ENCODE measurements at places on chromosomes 13 and 19.

DNA sequence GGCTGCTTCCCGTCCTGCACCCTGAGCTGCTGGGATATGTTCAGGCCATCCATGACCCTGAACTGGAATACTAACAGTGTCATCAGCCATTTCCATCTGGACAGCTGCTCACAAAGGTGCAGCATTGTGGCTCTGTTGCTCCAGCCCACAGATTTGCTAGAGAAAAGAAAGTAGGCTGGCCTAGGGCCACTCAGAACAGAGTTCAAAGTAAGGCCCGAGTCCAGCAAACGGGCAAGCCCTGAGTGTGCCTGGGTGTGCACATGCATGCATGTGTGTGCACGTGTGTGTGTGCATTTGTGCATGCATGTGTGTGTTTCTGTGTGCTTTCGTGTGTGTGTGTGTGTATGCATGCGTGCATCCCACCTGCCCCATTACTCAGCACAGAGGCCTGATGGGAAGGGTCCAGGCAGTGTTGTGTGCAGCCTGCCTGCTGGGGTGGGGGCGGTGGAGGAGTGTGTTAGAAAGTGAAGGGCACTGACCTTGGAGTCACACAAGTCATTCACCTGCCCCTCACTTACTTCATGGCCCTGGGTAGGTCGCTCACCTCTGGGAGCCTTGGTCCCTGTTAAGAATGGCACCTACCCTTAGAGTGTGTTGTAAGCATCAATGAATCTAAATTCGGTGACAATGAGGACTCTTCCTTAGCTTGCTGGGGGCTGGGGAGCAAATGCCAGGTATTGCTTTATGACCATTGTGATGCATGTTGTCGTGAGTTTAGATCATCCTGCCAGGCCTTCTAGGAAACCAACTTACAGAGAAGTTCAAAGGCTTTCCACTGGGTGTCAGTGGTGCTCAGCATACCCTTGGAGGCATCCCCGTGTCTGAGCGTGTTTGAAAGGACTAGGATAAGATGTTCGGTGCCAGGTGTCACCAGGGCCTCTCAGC, 53.2 kb downstream of the GPR12 start:
- DNase-seq, result no peak

GRCh38 chr13:31982540-31982939, 49.0 kb upstream of the FRY start:
- no peak for DNase-seq

- DNase-seq, result no peak
These were observed 62.0 kb downstream of the ZNF100 start for GRCh38 chr19:21705393-21705792.

DNA sequence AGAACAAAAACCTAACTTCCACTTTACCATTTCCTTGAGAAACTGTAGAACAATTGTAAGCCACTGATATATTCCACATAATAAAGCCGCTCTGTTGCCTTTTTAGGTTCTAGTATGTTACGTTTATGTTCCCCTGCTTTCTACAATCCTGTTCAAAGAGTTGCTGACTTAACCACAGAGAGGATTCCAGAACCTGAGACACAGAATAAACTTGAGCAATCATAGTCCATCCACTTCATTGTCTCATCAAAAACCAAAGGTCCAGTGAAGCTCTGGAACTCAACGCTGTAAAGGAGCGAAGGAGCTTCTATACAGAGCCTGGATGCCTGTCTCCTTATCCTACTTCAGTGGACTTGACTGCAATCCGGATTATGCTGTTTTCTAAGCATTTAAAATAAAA, 4.6 kb downstream of the STARD13 start:
- no peak for DNase-seq

GRCh38 chr19:12544401-12544876, 6.8 kb downstream of the ZNF564 start:
- no peak for DNase-seq
